ENCODE measurements at places on chromosomes 3 and 15.

- DNase-seq = no peak
These were observed 31.4 kb downstream of the CMTM6 start for GRCh38 chr3:32471246-32471645.

- DNase-seq = peak; percentile 91
These were observed 50.4 kb downstream of the FLNB start for GRCh38 chr3:58058361-58059263.

GRCh38 chr3:144394032-144394431 is 422.4 kb downstream of the DIPK2A start:
- DNase-seq = peak; percentile 58

DNA sequence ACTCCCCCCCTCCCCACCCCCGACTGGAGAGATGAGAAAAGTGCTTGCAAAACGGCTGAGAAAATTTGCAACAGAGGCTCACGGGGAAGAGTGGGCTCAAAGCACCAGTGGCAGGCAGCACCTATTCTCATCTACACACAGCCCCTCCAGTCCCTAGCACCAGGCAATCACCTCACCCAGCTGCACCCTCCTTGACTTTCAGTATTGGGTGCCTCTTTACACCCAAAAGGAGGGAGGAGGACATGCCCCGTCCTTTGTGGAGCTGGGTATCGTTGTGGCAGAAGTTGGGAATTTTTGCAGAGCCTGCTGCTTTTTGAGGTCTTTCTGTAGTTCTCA is 182.8 kb upstream of the TOPAZ1 start:
- no peak for DNase-seq

GRCh38 chr3:155854141-155854940 is at the start of gene SLC33A1:
Gene SLC33A1 (minus strand): TSS chr3:155854427. CDS start chr3:155853997, 430 bp downstream.
- peak; percentile 100 for DNase-seq

- peak; percentile 67 for DNase-seq
These were observed 52.5 kb downstream of the PIAS1 start for GRCh38 chr15:68106656-68107055.

DNA sequence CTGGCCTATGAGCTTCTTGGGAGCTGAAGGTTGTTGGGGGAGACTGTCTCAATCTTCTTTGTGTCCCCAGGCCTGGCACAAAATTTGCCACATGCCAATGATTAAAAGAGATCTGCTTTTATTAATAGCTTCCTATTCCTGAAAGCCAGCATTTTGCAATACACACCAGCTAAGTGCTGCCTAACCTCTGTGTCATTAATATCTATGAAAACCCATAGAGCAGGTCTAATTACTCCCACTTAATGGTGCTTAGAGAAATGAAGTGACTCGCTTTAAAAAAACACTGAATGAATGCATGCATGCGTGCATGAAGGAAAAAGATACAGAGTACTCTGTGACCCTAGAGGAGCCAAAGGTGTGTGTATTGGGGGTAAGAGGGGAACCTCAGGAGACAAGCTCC is 55.0 kb downstream of the SLC6A1 start:
- no peak for DNase-seq

DNA sequence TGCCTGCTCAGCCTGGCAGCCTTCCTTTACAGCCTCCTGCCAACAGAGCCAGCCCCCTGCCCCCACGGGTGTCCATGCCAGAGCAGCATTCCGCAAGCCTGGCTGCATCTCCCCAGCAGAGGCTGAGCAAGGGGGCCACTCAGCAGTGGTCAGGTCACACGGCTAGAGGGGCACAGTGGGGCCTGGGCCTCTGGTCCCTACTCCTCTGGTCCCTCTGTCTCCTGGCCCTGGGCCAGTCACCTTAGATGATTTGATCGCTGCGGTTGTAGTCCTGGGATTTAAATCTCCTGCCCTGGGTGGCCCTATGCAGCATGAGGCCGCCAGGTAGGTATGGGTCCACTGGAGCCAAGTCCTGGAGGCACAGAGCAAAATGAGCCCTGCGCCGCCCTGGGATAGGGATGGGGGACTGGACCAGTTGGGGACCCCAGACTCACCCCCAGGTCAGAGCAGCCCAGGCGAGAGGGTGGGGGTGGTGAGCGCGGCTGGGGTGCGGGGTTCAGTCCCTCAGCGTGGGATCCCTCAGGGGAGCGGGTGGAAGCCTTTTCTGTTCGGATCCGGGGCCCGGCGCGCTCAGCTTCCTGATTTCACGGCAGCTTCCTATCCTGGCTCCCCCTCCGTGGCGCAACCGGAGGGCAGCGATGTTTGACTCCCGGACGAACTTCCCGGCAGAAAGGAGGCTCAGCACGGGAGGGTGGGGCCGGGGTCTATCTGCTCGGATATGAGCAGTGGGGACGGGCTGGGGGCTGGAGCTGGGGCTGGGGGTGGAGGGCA is at the start of gene ZBTB47:
Gene ZBTB47, plus strand, starts transcription at position 138 of the 771 bp plus-strand sequence. CDS start 4,659 bp downstream, outside the sequence.
- DNase-seq = peak; percentile 30

GRCh38 chr3:127107491-127108375 is 85.2 kb upstream of the PRR23E start:
- no peak for DNase-seq

- no peak for DNase-seq
These were observed 51.6 kb upstream of the DUT start for GRCh38 chr15:48279608-48280007.

GRCh38 chr3:190941694-190942260 is 79.3 kb upstream of the GMNC start:
- DNase-seq = no peak

DNA sequence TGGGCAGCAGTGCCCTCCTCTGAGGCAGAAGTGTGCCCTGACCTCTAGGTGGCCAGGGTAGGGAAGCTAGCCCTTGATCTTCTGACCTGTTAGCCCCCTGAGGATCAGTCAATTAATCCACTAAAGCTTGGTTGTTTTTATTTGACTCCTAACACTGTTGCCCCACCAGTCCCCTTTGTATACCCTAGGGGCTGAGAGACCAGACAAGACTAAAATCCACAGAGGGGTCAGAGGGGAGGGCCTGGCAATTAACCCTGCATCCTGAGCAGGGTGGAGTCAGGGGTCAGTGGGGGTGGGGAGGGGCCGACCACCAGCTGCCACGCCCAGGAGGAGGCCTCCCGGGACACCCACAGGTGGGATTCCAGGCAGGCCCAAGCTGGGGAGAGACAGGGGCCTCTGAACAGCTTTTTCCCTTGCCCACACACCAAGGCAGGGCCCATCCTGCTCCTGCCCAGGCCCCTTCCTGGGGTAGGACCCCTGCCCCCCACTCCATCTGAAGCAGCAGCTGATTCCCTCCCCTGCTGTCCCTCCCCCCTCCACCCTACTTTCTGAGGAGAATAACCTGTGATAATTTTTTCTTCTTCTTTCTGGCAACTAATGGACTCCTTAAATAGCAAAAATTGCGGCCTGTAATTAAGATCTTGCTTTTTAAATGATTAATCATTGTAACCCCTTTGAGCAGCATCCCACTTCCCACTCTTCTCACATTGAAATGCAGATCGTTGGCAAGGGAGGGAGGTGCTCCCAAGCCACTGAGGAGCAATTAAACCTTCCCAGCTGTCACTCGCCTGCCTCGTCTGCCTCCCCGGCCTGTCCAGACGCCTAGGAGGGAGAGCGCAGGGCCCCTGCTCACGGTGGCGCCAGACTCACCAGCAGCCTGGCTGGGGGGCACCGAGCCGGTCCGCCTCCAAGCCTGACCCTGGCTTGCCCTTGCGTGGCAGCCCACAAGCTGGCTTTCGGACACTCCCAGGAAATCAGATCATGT is 51.9 kb downstream of the RHCG start:
- no peak for DNase-seq

DNA sequence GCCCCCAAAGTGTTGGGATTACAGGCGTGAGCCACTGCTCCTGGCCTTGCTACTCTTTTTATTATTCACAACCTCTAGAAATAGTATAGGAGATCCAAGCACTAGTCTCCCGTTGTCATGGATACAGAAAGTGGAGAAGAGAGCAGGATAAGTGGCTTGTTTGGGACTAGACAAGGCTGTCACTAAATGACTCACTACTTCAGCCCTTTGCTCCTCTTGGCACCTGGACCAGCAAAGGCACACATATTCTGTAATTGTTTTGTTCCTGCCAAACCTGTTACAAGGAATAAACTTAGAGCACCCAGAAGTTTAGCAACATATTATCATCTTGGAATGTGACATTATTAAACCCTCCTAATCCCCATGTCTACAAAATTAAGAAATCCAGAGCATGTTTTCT is 427.2 kb upstream of the THBS1 start:
- DNase-seq = peak; percentile 58

DNA sequence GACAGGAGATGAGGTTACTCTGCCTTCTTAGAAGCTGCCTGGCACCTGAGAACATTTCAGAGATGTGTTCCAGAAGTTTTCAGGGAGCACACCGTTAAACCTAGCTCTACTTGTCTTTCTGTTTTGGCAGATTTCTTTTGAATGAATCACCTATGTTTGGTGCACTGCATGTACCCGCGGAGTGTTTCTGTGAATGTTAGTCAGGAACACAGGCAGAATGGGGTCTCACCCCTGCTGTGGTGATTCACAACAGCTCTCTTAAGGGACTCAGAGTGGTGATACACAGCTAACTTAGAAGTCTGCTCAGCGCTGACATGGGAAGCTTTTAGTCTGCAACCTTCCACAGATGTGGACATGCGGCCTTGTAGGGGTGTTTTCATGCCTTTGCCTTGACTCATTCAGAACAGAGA is 24.0 kb downstream of the TSEN2 start:
- peak; percentile 99 for DNase-seq

DNA sequence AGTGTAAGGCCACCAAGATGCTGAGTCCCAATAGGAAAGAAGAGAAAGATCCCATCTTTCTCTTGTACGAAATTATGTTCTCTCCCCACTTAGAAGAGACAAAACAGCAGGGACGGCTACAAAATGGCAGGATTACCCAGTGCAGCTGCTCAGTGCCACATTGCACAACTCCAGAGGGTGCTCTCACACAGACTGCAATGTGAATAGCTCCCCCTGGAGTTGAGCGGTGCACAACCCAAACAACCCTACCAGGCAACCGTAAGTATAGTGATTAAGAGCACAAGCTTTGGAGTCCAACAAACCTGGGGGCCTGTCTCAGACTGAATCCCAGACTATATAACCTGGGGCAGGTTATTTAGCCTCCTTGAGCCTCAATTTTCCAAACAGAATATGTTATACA is 3.1 kb upstream of the BHLHE40 start:
- peak; percentile 68 for DNase-seq

DNA sequence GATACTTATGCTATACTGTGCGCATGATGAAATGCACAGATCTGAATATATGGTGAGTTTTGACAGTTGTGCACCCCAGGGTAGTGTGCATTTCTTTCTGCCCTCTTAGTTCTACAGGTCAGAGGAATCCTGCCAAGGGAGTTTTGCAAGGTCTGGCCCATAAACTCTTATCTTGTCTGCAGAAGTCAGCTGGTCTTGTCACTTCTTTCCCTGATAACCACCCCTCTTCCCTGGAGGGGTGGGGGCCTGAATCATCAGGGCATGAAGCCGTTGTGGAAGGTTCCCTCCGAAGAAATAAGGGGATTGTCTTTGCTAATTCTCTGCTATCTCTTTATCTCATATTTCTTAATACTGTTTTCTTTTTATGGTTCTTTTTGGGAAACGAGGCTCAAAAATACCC is 30.4 kb downstream of the TRIM71 start:
- no peak for DNase-seq
